ENCODE measurements at places on chromosomes 2 and 18.
A peak's percentile ranks its signal among the peaks of the same experiment; 100 is the strongest.

GRCh38 chr2:38432820-38433606 is 55.9 kb upstream of the ATL2 start:
- no peaks in the 10 kb centered on the region for H3K36me3 ChIP-seq
- no peaks in the 10 kb centered on the region for H3K4me1 ChIP-seq
- no peak overlapping the region for H3K4me3 ChIP-seq
- no peak for DNase-seq
- no peak overlapping the region for H3K27ac ChIP-seq

- H3K4me1 ChIP-seq, result peaks cover 59% of the 10 kb centered on the region
- no peaks in the 10 kb centered on the region for H3K36me3 ChIP-seq
- H3K27ac ChIP-seq, result peak overlapping the region; percentile 82
- no peaks in the 10 kb centered on the region for H3K27me3 ChIP-seq
These were observed 86.4 kb downstream of the LIMS1 start for GRCh38 chr2:108620656-108621055.

- H3K36me3 ChIP-seq, result no peaks in the 10 kb centered on the region
- H3K27me3 ChIP-seq, result no peaks in the 10 kb centered on the region
- no peak for DNase-seq
- no peak overlapping the region for H3K27ac ChIP-seq
These were observed 43.9 kb downstream of the ACVR2A start for GRCh38 chr2:147888680-147889079.

GRCh38 chr2:189178726-189179569 is 613 bp downstream of the COL5A2 start:
- H3K4me1 ChIP-seq, result no peaks in the 10 kb centered on the region
- peaks cover 16% of the 10 kb centered on the region for H3K27me3 ChIP-seq
- DNase-seq, result no peak
- no peak overlapping the region for H3K27ac ChIP-seq

- H3K4me3 ChIP-seq, result no peak overlapping the region
- no peaks in the 10 kb centered on the region for H3K4me1 ChIP-seq
- no peak overlapping the region for H3K27ac ChIP-seq
- H3K27me3 ChIP-seq, result no peaks in the 10 kb centered on the region
- H3K36me3 ChIP-seq, result no peaks in the 10 kb centered on the region
These were observed 2113.3 kb upstream of the PIK3C3 start for GRCh38 chr18:39841482-39842365.

- no peak for DNase-seq
- no peak overlapping the region for H3K27ac ChIP-seq
These were observed 79.3 kb upstream of the LGALSL start for GRCh38 chr2:64374686-64375085.

DNA sequence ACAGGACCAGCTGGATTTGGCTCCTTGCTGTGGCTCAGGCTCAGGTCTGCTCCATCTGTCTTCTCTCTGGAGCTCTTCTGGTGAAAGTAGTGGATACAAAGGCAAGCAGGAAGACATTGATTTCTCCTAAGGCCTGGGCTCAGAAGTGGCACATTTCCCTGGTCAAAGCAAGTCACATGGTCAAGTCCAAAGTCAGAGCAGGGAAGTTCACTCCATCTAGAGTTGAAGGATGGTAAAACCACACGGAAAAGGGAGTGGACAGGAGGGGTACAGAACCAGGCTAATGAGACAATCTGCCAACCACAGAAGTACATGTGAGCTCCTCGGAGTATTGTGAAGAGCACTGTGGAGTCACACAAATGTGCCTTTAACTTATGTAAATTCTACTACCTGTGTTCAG is 66.1 kb downstream of the MARCO start:
- H3K4me3 ChIP-seq, result no peak overlapping the region
- DNase-seq, result no peak
- no peaks in the 10 kb centered on the region for H3K36me3 ChIP-seq
- no peaks in the 10 kb centered on the region for H3K4me1 ChIP-seq
- peaks cover 24% of the 10 kb centered on the region for H3K27me3 ChIP-seq

DNA sequence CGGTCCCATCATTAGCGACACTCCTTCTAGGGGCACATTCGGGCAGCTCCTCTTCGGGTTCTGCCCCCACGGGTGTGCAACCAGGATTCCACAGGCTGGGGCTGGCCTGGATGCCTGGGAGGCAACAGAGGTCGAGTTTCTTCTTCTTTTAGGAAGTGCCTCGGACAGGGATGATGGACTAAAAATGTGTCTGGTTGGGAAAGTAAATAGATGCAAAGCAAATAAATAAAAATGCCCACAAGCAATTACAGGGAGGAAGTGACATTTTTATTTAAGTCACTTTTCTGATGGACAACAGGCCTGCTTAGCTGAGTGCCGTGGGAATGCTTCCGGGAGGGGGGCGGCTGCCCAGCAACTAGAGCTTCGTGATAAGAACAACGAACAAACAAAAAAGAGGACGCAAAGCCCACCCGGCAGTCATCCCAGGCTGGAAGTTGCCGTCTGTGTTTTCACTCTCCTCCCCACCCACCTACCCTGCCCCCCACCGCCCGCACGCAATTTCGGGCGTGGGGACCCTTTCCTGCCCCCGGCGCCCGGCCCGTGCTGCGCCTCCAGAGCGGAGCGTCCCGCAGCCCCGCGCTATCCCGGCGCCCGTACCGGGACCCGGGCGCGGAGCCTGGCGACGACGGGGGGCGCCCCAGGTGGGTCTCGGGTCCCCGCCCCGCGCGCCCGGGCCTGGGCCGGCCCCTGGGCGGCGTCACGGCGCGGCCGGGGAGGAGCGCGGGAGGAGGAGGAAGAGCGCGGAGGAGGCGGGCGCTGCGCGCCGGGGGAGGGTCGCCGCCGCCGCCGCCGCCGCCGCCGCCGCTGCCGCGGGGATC is 412 bp upstream of the NCK2 start:
- H3K27me3 ChIP-seq, result no peaks in the 10 kb centered on the region
- peaks cover 76% of the 10 kb centered on the region for H3K4me1 ChIP-seq
- peaks cover 29% of the 10 kb centered on the region for H3K36me3 ChIP-seq

DNA sequence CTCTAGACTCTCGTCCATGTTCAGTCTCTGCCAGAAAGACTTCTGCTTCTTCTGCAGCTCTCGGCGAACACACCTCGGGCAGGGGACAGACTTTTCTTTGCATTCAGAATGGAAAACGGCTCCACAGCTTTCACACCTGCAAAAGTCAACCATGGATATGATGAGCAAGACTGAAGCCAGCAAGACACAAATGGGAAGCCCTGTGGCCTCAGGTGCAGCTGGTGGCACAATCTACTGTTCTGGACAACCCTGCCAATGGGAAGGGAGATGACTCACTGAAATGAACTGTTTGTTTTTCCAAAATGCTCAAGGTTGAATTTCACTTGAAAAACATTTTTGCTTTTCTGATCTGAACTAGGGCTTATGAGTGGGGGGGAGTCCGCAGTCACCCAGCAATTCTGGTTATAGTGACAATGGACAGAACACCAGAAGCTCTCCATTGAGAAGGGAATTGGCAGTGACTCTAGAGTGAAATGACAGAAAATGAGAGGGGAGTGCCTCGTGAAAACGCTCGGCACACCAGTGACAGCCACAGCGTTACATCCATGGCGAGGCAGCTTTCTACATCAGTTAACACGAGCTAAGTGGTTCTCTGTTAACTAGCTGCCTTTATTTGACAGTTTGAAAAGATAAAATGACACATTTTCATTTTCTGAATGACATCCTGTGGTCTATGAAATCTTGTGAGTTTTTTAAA is 58.8 kb upstream of the FZD5 start:
- DNase-seq, result no peak
- H3K4me3 ChIP-seq, result no peak overlapping the region
- no peaks in the 10 kb centered on the region for H3K27me3 ChIP-seq
- H3K27ac ChIP-seq, result no peak overlapping the region

DNA sequence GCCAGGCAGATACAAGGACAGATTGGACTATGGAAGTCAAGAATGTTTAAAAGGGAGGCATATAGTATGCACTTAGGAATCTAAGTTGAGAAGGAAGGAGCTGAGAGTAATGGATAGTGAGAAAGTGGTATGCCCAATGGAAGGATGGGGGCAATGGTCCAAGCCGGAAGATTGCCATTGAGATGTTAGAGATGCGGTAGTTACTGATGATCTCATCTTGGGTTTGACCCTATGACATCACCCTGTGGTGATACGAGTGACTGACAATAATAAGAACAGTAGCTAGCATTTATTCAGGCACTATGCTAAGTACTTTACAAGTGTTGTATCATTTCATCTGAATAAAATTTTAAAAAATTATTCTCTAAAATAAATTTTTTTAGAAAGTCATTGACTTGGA is 38.5 kb upstream of the ACMSD start:
- H3K4me3 ChIP-seq, result no peak overlapping the region
- no peaks in the 10 kb centered on the region for H3K4me1 ChIP-seq
- no peaks in the 10 kb centered on the region for H3K36me3 ChIP-seq
- no peak for DNase-seq

DNA sequence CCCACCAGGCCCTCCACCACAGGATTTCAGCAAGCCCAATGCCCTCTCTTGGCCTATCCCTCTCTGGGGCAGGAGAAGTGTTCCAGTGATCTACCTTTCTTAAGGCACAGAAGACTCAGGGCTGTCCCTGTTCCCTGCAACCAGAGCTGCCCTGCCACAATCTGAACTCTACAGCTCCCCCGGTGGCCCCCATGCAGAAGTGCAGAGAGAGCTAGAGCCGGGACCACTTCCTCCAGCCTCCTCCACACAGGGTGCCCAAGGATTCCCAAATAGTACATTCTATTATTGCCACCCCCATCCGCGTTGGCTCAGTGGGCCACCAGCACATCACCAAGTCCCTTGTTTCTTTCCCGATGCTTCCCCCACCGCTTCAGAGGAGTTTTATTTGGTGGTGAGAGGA is 114.8 kb upstream of the PTPRM start:
- no peaks in the 10 kb centered on the region for H3K27me3 ChIP-seq
- no peak for DNase-seq
- H3K4me1 ChIP-seq, result no peaks in the 10 kb centered on the region
- H3K36me3 ChIP-seq, result no peaks in the 10 kb centered on the region

DNA sequence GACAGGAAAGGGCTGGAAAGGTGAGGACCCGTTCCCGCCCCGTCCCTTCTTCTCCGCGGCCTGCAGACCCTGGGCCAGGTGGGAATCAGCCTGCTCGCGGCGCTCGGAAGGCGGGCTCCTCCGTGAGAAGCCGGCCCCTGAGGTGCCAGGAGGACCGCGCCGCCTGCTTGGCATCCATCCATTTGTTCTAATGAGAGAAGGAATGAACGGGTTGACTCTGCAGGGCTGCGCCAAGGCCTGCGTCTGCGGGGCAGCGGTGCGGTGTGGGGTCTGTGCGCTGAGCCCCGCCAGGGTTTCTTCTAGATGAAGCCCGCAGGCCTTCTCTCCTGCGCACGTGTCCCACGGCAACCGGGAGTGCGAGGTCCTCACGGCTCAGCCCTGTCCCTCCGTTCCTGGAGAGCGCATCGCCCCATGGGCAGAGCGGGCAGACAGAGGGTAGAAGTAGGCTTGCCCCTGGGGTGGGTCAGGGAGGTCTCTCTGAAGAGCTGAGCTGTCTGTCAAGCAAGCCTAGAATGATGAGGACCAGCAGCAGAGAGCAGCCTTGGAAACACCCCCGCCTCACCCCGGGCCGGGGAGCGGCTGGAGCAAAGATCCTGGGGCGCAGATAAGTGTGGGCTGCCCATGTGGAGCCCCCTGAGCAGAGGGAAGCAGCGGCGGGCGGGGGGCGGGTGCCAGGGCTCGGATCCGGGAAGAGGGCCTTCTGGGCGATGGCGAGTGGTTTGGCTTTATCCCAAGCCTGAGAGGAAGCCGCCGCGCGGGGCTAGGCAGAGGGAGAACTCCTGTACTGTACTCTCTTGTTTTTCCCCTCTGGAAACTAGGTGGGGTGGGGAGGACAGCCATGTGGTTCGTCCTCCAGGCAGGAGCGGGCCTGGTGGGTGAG is 27.9 kb upstream of the HS6ST1 start:
- peaks cover 3% of the 10 kb centered on the region for H3K36me3 ChIP-seq
- no peak for DNase-seq
- no peak overlapping the region for H3K27ac ChIP-seq

DNA sequence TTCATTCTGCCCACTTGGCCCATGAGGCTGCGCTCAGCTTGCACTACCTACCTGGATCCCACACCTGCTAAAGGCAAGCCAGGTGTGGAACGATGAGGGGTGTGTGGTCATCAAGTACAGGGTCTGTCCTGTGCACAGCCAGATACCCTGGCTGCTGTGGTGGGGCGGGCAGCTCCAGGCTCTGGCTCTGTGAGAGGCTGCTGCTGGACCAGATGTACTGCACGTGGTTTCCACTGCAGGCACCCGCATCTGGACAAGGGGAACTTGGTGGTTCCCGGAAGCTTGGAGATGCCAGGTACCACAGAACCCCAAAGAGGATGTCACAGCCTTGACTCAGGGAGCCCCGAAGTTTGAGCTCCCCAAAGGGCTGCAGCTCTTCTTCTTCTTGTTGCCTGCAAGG is 68.1 kb upstream of the ZNF804A start:
- no peaks in the 10 kb centered on the region for H3K4me1 ChIP-seq
- no peaks in the 10 kb centered on the region for H3K27me3 ChIP-seq
- peaks cover 1% of the 10 kb centered on the region for H3K36me3 ChIP-seq
- no peak overlapping the region for H3K27ac ChIP-seq

DNA sequence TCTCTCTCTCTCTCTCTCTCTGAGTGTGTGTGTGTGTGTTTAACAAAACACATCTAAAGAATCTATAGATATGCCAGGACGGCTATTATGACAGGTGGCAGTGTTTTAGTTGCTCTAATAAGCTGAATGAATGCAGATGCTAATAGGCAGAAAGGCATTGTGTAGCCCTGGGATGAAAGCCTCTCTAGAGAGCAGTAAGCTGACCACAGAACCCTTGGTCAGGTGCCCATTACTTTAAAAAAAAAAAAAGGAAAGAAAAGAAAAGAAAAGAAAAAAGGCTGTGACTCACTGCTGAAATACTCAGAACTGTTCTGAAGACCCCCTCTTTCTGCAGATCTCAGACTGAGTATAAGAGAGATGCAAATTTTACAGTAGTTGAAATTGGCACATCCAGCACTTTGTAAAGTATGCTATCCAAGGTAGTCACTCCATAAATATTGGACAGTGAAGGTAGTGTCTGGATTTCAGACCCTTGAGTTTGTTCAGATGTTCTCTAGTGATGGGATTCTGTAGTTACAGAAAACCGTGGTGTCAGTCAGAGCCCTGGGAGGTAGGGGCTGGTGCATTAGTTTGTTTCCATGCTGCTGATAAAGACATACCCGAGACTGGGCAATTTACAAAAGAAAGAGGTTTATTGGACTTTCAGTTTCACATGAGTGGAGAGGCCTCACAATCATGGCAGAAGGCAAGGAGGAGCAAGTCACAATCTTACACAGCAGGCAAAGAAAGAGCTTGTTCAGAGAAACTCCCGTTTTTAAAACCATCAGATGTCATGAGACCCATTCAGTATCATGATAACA is 30.9 kb downstream of the OSBPL6 start:
- no peaks in the 10 kb centered on the region for H3K36me3 ChIP-seq
- no peak overlapping the region for H3K27ac ChIP-seq
- H3K4me1 ChIP-seq, result no peaks in the 10 kb centered on the region
- DNase-seq, result no peak
- no peak overlapping the region for H3K4me3 ChIP-seq

GRCh38 chr18:5625076-5625475 is 81.3 kb upstream of the EPB41L3 start:
- H3K36me3 ChIP-seq, result no peaks in the 10 kb centered on the region
- H3K4me3 ChIP-seq, result no peak overlapping the region
- DNase-seq, result no peak
- peaks cover 9% of the 10 kb centered on the region for H3K4me1 ChIP-seq
- no peak overlapping the region for H3K27ac ChIP-seq

Data from activated B cell treated with CpG ODN at 0.5 μM for 24 hours (primary cell).